ENCODE measurements at places on chromosomes 3 and 15.

- DNase-seq: no peak
Observed at GRCh38 chr3:67976663-67977062, 322.3 kb upstream of the SUCLG2 start.

DNA sequence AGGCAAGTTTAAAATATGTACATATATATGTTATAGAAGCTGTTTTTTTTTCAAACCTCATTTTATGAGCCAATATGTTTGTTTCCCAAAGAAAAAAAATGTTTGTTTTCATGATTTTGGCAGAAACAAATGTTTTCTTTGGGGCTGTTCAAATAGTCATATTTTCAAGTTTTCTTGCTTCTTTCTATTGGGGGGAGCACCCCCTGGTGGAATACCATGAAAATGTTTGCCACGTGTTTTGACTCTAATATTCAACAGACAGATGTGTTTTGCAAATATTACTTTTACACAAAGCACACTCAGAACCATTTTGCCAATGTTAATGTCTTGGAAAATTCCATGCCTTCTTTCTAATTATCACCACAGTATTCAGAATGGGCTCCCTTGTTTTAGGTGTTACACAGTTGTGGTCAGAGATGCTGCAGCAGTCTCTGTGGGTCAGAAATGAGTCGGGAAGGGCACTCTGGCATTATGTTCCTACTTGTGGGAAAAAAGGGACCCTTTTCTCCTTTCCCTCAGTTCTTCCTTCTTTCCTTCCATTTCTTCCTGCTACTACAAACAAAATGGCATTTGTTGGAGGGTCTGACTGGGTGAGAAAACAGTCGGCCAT lies 817.0 kb downstream of the TUSC7 start:
- no peak for DNase-seq

GRCh38 chr3:192888190-192888589 lies 29.5 kb downstream of the MB21D2 start:
- no peak for DNase-seq

GRCh38 chr3:114556657-114557213 lies 262.9 kb downstream of the TIGIT start:
- no peak for DNase-seq

DNA sequence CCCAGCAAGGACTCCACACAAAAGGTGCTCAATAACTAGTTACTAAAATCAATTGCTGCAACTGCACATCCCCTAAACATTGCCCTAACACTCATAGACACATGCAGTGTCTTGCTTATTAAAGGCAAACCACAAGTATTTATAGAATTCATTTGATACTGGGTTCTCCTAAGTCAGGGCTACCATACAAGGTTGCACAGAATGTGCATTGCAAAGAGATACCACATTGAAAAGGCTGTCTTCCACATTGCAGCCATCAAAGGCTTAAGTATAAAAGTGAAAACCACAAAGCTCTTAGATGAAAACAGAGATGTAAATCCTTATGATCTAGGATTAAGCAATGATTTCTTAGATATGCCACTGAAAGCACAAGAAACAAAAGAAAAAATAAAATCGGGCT lies 33.6 kb upstream of the TOPAZ1 start:
- DNase-seq: no peak

GRCh38 chr3:11604139-11604892 lies 39.4 kb downstream of the VGLL4 start:
- DNase-seq: no peak

DNA sequence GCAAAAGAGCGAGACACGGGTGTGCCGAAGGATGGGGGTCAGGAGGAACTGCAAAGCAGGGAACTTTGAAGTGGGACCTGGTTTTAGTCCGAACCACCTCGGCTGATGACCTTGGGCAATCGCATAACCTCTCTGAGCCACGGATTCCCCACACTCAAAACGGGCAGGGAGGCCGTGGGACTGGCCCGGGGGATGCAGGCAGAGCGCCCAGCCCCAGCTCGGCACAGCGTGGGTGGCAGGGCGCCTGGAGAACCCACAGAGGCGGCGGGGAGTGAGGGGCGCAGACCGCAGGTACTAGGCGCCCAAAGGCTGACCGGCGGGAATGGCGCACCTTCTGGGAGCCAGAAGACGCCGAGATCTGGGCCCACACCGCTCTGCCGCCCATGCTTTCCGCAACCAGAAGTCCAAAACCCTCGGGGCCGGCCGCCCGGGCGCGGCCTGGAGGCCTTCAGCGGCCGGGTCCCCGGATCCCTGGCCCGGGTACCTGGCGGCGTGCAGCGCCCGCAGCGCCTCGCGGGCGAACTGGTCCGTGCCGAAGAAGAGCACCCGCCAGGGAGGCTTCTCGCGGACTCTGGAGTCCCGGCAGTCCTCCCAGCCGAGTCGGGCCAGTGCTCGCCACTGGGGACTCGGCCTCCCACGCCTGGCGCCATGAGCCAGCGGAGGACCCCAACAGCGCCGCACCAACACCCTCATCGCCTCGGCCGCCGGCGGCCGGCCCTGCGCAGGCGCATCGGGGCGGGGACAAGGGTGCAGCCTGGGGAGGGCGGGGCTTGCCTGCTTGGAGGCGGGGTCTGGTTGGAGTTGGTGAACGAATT lies at the start of gene MTFMT:
Gene MTFMT, minus strand, starts transcription at position 719 of the 815 bp plus-strand sequence. Its CDS starts 26 bp downstream, at position 693.
- peak; percentile 89 for DNase-seq

DNA sequence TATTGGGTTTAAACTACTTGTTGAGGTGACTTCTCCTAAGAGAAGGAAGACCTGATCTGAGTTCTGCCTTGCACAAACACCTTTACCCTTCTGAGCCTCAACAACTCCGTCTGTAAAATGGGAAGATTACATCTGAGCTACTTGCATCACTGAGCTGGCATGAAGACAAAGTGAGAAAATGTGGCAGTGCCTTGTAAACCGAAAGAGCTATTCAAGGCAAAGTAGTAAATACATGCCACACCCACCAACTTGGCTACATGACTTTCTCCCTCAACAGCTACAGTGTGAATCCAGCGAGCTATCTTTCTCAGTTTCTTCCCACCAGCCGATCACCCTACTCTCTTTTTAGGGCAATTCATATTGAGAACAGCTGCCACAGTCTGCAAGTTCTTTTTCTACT lies 148.3 kb downstream of the FOXB1 start:
- no peak for DNase-seq

GRCh38 chr3:149941946-149942345 lies 28.7 kb downstream of the PFN2 start:
- no peak for DNase-seq

DNA sequence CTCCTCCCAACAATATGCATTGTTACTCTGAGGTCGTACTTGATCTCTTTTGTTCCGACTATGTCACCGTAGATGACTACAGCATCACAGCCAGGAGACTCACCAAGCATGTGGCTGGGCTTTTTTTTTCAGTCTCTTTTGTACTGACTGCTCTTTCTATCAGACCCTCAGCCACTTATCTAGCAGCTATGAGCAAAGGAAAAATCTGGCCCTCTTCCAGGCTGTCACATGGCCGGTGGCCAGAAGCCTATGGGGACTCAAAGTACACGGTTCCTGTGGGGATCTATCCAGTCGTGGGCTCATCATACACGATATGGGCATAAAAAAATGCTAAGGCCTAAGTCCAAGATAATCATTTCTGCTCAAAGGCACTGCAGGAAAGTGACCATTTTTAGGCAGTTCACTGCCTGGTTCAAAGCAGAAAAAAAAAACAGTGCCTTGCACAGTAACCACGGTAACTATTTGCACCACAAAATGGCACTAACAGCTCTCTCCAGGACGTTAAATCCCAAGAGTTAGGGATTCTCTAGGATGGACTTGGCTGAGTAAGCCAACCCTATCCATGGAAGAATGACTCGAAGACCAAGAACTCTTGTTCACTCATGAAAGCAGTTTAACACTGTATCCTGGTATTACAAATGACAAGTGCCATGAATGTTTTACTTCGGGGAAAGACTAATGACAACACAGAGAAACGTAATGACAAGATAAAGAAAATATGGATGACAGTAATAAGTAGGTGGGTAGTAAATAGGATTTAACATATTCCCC lies 50.3 kb downstream of the SHQ1 start:
- no peak for DNase-seq

DNA sequence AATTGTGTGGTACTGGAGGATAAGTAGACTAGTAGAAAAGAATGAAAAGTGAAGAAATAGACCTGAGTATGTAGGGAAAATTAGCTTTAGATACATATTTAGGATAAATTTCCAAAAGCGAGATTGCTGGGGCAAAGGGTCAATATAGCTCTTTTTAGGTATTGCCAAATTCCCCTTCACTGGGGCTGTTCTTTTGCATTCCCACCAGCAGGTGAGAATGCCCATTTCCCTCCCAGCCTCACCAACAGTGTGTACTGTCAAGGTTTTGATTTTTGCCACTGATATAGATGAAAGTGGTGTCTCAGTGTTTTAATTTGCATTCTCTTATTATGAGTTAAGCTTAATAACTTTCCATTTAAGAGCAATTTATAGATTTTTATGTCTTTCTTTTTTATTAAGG lies 35.7 kb upstream of the BHLHE40 start:
- DNase-seq: no peak

GRCh38 chr3:47643092-47643491 lies 64.4 kb upstream of the CSPG5 start:
- no peak for DNase-seq

DNA sequence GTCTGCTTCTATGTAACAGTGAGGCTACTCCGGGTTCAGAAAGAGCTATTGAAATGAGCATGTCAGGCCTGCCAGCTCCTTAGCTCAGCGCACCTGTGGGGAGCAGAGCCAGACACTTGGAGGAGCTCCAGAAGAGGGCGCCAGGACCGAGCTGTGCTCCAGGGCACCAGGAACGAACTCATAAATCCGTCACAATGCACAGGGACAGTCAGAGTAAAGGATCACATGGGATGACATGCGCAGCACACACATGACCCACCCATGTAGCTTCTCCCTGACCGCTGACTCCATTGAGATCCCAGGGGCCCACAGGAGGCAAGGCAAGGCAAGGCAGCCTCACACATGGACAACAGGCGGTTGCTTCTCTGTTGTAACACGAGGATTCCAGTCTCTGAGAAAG lies 26.0 kb upstream of the GNB5 start:
- no peak for DNase-seq

DNA sequence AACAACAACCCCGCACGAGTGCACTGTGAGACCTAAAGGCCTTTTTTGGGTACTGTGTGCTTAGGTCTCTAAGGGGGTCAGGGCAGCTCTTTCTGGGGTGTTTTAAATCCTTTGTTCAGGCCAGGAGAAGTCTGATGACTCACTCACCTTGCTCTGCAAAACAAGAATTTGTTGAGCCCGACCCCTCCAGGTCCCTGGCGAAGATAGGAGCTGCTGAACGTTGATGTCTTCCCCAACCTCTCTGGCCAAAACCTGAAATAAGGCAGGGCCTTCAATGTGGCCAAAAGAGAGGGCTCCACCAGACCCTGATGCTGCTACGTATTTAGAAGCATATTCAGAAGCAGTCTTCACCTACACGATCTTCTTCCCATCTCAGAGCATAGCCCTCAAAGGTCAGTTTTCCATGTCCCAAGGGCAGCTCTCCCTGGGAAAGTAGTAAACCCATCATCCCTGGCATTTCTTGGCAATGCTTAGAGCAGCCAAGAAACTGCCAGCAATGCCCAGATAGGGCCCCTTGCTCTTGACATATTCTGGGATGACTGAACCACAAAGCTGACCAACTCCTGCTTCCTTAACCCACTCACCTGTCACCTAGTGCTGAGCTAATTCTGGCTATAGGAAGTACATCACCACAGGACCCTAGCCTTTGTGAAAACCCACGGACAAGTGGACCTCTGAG lies 27.1 kb downstream of the CCDC13 start:
- no peak for DNase-seq

GRCh38 chr3:5735896-5736295 lies 548.4 kb downstream of the EDEM1 start:
- DNase-seq: no peak

DNA sequence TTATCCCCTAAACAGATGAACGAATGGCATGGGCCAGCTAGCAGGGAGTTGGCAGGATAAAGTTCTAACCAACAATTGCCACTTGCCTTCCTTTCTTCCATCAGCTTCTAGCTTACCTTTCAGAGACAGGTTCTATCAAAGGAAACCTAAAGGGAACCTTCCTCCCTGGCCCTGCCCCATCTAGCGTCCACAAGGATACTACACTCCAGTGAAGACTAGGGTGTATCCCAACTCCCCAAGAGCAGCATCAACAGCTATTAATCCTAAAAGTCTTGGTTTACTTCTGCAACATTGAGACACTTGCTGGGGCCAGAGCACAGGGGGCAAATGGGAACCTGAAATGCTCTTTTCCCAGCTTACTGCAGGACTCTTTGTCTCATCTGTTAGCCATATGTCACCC lies 37.0 kb upstream of the TMC3 start:
- no peak for DNase-seq

GRCh38 chr15:31215490-31216214 lies 111.0 kb upstream of the KLF13 start:
- peak; percentile 76 for DNase-seq

DNA sequence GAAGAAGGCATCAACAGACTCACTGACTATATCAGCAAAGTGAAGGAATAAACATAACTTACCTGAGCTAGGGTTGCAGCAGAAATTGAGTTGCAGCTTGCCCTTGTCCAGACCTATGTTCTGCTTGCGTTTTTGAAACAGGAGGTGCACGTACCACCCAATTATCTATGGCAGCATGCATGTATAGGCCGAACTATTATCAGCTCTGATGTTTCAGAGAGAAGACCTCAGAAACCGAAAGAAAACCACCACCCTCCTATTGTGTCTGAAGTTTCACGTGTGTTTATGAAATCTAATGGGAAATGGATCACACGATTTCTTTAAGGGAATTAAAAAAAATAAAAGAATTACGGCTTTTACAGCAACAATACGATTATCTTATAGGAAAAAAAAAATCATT lies 17.8 kb downstream of the LMOD3 start:
- no peak for DNase-seq

- no peak for DNase-seq
Observed at GRCh38 chr3:100941451-100941850, 51.8 kb downstream of the ABI3BP start.

GRCh38 chr3:131231710-131232389 lies 149.7 kb upstream of the NUDT16 start:
- DNase-seq: no peak

GRCh38 chr3:126995926-126996512 lies 13.1 kb downstream of the PLXNA1 start:
- DNase-seq: no peak

DNA sequence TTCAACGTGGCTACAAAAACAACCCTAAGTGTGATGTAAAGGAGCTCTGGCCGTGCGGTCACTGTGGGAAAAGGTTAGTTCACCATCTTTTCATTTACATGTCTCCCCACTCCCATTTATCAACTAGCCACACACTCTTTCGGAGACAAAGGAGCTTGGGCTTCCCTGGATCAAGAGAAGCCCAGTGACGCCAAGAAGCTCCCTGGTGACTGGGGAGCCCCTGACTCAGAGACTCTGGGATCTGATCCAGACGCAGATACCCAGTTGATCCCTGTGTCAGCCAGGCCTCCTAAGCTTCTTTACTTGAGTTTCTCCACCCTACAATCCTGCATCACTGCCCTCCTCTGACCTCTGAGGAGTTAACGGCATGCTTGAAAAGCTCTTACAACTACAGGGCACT lies 43.9 kb downstream of the HEG1 start:
- no peak for DNase-seq

GRCh38 chr3:132405609-132406299 lies 11.5 kb upstream of the DNAJC13 start:
- no peak for DNase-seq

- DNase-seq: no peak
Observed at GRCh38 chr3:4907643-4908432, 71.4 kb upstream of the BHLHE40 start.

- no peak for DNase-seq
Observed at GRCh38 chr3:110925798-110926197, 145.8 kb upstream of the NECTIN3 start.
